ENCODE measurements at places on chromosomes 12 and 14.
A peak's percentile ranks its signal among the peaks of the same experiment; 100 is the strongest.

- DNase-seq: no peak
These were observed 172.8 kb upstream of the LMNTD1 start for GRCh38 chr12:25725931-25726330.

DNA sequence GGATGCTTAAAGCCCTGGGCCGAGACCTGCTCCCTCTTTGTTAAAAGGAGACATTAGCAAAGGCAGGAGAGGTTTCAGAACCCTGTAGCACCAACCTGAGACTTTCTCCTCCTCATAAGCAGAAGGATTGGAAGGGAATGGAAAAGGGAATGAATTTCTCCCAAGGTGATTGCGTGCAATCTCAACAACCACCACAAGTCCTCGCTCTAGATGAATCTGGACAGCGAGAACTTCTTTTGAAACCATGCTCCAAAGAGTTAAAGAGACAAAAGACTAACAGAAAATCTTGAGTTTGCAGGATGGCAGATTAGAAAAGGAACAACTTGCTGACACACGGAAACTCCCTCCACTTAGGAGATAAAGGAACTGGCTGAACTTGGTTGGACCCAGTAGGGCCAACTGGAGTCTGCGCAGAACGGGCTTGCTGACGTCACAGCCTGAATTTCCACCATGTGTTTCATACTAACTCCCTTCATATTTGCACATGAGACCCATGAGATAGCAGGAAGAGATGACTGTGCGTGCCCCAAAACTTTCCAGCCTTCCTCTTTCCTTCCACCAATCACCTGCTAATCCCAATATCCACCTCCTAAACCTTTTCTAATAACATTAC, 137.0 kb downstream of the PTPN11 start:
- DNase-seq: no peak

DNA sequence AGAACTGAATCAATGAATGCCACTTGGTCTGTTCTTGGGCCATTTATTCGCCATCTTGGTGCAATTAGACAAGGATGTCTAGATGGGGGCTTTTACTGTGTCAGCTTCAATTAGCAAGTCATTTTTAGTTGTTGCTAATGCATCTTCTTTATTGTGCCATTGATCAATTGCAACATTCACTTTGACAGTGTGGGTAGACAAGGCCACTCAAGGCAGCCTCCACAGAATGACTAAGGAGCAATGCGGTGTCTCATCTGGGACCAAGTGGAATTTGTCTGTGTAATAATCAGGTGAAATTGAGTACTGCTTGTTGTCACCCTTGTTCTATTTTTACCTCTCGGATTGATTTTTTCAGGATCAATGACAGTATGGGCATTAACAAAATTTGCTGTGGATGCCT, 275.9 kb downstream of the CACNA1C start:
- peak; percentile 12 for DNase-seq

DNA sequence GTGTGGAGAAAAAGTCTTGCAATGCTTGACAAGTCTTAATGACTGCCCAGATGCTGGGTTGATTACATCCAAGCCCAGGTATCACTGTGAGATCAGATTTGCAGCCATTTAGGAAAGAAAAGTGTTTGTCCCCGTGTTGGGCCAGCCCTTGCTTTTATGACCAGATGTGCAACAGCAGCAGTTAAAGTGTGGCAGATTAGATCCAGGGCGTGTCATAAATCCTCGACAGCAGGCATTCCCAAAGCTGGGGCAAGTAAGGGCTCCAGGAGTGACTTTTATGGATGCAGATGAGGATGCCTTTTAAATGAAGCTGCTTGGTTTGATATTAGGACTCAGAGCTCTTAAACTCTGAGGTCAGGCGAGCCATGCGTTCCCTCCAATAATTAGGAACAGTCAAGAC, 1.7 kb downstream of the SMOC1 start:
- DNase-seq: no peak

DNA sequence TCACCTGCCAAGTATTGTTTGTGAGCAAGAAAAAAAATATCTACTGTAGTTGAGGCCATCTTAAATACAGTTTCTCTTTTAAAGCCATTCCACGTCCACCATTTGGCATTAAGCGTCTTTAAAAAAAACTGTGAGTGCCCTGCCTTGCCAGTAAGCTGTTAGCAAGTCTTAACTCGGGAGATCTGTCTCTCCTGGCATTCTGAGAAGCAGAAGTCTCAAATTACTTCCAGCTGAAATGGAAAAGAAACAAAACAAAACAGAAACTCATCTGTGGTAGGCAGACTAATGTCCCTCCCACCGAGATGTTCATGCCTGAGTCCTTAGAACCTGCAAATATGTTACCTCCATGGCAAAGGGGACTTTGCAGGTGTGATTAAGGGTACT, 126.2 kb downstream of the CRADD start:
- no peak for DNase-seq

GRCh38 chr14:51066576-51066975, 28.3 kb downstream of the TRIM9 start:
- DNase-seq: no peak

DNA sequence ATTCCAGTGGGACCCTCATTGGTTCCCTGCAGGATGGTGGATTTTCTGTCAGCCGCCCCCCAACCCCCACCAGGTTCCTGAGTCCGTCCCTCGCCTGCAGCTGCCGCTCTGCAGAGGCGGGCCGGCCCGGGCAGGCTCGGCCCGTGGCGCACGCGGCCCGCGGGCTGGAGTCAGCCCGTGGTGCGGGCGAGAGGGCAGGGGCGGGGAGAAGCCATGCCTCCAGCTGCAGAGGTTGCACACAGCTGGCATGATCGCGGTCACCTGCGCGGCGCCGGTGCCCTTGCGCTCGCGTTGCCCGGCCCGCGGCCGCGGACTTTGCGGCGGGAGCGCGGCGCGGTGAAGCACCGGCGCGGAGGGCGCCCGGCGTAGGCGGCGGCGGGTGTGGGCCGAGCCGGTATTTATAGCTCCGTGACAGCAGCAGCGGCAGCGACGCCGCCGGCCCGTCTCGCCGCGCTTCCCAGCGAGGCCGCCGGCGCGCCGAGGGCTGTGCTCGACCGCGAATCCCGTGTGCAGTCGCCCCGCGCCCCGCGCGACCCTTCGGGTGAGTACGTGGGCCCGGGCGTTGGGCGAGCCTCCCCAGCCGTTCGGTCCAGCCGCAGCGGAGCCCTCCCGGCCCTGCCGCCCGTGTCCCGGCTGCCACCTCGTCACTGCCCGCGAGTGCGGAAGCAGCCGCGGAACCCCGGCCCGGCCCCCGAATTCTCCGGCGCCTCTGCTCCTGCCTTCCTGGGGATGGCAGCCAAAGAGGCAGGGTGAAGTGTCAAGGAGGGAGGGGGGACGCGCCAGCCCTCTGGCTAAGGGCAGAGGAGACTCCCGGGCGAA, at the start of gene TMEM117:
TMEM117 (plus strand) TSS at position 426 of the 819 bp plus-strand sequence.
- peak; percentile 88 for DNase-seq
